ENCODE measurements at places on chromosomes 2 and 18.

DNA sequence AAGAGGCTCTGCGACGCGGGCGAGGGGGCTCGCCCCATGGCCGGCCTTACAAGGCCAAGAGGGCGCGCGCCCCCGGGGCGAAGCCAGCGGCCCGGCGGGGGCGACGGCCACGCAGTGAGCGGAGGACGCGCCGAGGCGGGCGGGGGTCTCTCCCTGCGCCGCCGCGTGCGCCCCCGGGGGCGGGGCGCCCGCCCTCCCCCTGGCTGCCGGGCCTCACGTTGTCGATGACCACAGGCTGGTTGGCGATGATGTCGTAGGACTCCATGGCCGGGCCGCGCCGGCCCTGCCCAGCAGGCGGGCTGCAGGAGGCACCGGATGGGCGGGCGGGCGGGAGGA lies 250 bp downstream of the ACTR1B start:
- no peak for DNase-seq

DNA sequence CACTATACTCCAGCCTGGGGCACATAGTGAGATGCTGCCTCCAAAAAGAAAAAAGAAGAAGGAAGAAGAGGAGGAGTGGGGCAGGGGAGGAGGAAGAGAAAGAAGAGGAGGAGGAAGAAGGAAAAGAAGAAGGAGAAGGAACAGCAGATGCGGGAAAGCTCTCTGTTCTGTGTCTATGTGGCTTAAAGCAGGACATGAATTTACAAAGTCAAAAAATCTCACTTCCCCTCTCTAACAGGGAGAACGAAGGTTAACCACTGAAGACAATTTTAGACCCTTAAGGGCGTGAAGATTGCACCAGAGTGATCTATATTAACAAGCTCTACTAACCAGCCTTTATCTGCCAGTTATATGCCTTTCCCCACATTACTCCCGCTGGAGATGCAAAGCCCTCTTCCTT lies 258.9 kb downstream of the METTL4 start:
- no peak for DNase-seq

- DNase-seq = no peak
These were observed 90.7 kb downstream of the NRP2 start for GRCh38 chr2:205772983-205773382.

- no peak for DNase-seq
These were observed 21.3 kb downstream of the CDK15 start for GRCh38 chr2:201827621-201828020.

GRCh38 chr18:76875390-76876325 lies 53.3 kb downstream of the ZNF236 start:
- DNase-seq = no peak

- DNase-seq = no peak
These were observed 11.5 kb upstream of the TRIB2 start for GRCh38 chr2:12705230-12705629.

DNA sequence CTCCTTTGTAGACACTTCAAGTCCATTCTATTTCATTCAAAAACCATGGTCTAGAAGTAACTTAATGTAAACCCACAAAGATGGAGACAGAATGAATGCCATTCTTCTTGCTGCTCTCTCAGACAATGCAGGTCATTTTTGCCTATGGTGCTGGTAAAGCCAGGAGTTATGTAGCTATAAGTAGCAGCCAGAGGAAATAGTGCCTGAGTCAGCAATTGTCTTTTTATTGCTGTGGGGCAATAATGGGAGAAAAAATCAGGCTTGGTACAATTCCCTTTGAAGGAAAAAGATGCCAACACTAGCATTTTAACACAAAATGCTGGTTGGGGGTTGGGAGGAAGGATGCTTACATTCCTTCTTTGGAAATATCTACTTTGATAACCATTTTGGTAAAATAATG lies 43.5 kb downstream of the SCN1A start:
- no peak for DNase-seq

DNA sequence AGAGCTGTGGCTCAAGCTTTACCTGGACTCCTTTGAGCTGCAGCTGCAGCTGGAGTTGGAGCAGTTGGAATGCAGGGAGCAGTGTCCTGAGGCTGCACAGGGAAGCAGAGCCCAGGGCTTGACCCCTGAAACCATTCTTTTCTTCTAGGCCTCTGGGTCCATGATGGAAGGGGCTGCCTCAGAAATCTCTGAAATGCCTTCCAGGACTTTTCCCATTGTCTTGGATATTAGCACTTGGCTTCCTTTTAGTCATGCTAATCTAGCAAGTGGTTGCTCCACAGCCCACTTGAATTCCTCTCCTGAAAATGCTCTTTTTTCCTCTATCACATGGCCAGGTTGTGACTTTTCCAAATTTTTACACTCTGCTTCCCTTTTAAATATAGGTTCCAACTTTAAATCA lies 108.6 kb upstream of the RNF152 start:
- DNase-seq = no peak

GRCh38 chr2:136386046-136386445 lies 268.1 kb upstream of the CXCR4 start:
- no peak for DNase-seq

GRCh38 chr2:179344280-179344964 lies 79.8 kb upstream of the SESTD1 start:
- no peak for DNase-seq

GRCh38 chr2:172749388-172749787 lies 13.7 kb downstream of the RAPGEF4 start:
- DNase-seq = no peak

GRCh38 chr2:31031132-31031706 lies 107.0 kb downstream of the GALNT14 start:
- no peak for DNase-seq

GRCh38 chr2:215084080-215084479 lies 54.3 kb downstream of the ABCA12 start:
- DNase-seq = no peak

DNA sequence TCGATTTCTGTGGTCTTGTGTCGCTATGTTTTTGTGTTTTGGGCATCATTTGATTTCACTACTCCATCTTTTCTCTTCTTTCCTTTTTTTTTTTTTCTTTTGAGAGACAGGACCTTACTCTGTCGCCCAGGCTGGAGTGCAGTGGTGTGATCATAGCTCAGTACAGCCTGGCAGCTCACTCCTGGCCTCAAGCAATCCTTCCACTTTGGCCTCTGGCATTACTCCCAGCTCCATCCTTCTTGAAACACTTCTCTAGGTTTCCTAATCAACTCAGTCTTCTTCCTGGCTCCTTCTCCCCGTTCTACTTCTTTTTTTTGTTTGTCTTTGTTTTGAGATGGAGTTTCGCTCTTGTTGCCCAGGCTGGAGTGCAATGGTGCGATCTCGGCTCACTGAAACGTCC lies 26.5 kb downstream of the TCF23 start:
- no peak for DNase-seq

- DNase-seq = no peak
These were observed 97.7 kb upstream of the ACAA2 start for GRCh38 chr18:49910986-49911385.

DNA sequence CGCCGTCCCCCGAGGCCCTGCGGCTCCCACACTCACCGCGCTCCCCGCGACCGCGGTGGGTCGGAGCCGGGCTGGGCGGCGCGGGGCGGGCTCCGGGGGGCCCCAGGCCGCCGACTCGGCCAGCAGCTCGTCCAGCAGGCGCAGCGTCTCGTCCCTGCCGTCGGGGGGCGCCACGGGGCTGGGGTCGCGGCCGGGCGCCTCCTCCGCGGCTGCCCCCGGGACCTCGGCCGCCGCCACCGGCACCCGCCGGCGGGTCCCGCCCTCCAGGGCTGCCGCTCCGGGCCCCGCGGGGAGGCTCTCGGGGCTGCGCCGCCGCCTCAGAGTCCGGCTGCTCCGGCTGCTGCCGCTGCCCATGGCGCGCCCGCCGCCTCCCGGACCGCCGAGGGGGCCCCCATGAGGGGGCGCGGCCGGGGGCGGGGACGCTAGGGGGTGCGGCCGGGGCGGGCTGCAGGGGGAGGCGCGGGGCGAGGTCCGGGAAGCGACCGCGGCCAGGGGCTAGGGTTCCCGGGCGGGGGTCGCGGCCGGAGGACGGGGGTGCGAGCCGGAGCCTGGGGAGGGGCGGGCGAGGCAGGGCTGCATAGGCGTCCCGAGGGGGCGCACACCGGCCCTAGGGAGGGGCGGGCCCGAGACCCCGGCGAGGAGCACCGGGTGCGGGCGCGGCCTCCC lies at the start of gene CYS1:
TSS of gene CYS1 (minus strand) at position 542 of the 666 bp plus-strand sequence. CDS start at position 354, 188 bp downstream.
- DNase-seq = no peak

GRCh38 chr18:56083097-56083521 lies 495.1 kb upstream of the TCF4 start:
- DNase-seq = no peak

GRCh38 chr18:58005885-58006523 lies 38.0 kb upstream of the NEDD4L start:
- no peak for DNase-seq
